ENCODE measurements at places on chromosomes 1 and 21. TPM values are rescaled to one million over a fixed set of nuclear protein-coding genes. Genes with fewer than 3 reads are reported as not detected.

GRCh38 chr1:207579436-207579799 lies 65.5 kb upstream of the CR1L start:
- DNase-seq = peak; percentile 9

- DNase-seq = no peak
Observed at GRCh38 chr1:20480951-20481617, 4.9 kb downstream of the CAMK2N1 start.

DNA sequence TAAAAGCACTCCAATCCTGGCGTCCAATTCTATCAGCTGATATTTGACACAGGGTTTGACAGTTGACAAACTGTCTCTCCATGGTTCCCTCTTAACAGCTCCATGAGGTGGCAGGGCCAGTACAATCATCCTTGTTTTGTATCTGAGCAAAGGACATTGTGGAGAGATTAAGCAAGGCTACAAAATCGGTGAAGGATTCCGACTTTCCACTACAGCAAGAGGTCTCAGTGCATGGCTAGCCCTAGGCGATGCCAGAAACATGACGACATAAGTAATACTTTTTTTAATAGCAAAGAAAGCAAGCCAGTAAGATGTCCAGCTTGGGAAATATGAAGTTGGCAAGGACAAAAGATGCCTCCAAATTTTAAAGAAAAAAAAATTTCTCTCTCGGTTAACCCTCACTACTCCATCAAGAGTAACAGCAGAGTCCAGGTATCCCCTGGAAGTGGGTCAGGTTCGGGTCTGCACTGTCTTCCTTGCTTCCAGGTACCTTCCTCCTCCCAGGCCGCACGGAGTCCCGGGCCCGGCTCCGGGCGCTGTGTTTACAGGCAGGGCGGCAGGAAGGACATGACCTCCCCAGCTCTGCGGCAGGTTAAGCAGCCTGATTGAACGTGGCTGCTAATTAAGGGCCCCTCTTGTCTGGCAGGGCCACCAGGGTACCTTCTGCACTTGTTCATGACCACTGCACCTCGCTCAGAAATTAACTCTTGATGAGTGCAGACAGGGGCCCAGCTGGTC lies 106.1 kb downstream of the SIM2 start:
- DNase-seq = no peak

Gene LMOD1
- total RNA-seq = 4.3 TPM

DNA sequence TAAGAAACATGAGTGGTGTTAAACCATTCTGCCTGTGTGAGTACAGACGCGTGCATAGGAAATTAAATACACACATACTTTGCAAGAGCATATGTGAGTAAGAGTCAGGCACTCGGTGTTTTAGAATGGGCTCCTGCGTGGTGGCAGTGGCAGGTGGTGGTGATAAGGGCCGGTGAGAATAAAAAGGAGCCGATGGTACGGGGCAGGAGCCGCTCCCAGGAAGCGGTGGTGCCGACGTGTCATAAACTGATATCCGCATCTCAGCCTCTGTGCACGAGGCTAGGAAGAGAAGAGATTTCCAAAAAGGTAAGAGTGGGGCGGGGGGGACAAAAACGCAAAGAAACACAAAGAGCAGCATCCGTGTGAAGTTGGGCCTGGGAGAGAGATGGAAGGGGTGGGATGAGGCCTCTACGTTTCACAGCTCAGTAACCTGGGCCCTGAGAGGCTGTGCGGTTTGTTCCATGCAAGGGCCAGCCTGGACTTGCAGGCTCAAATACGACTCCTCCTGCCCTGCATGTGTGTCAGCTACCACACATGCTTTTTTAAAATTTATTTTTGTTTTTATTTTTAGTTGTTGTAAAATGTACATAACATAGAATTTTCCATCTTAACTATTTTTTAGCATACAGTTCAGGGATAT lies 127.7 kb upstream of the COL6A1 start:
- DNase-seq = no peak

DNA sequence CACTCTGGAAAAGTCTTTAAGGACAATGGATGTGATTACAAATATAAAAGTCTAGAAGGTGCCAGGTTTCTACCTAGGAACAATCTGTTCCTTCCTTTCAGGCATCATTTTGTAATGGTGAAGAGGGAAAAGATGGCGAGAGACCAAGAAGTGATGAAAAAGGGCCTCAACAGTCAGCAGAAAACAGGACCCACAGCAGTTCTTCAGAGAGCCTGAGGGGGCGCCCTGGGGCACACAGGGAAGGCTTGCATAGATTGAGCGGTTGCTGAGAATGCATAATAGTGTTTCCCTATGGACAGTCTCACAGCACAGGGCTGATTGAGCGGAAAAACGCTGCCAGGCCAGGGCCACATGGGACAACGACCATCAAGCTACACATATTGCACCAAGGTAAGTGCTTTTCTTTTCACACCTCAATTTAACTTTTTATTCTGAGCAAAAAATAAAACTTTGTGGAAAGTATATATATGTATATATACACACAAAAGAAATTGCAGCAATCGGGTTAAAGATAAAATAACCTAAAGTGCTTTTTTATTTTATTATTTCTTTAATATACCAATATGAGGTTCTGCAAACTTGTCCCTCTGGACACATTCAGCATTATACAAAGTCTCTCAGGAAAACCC lies 3.1 kb upstream of the YRDC start:
- DNase-seq = peak; percentile 61

- no peak for DNase-seq
Observed at GRCh38 chr1:59856725-59857338, 42.1 kb downstream of the HOOK1 start.

GRCh38 chr1:5111581-5111980 lies 457.2 kb downstream of the AJAP1 start:
- DNase-seq = no peak

Gene SYT14
- total RNA-seq = 23.6 TPM

Gene LCE1E
- not detected for total RNA-seq

DNA sequence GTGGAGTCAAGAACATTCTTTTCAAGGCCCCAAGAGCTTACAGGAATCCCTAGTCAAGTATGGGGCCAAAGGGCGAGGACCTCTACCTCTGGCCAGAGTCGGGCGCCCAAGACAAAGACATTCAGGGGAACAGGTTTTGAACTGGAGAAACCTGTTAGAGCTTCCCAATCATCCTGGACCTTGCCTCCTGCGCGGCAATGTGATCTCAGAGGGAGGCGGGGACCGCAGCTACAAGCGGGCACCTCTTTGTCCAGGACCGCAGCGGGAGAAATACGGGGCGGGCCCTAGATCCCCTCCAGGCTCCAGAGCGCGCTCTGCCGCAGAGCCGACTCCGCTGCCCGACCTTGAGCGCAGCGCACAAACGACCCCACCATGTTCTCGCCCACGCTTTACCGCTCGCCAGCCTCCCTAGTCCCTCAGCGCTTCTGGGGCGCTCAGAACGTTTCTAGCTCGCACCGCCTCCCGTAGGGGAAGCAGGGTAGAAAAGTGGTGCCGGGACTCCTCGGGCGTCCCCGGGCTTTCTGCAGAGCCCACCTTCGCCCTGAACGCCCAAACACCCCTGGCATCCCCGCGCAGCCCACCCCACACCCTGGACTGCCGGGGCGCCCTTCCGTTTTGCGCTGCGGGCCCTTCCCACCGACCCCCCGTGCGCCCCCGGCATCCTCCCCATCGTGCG lies 28.1 kb downstream of the RABIF start:
- peak; percentile 58 for DNase-seq
